ENCODE measurements at places on chromosomes 5 and 9.
A peak's percentile ranks its signal among the peaks of the same experiment; 100 is the strongest.

GRCh38 chr5:141557681-141558136 is 61.1 kb downstream of the DIAPH1 start:
- peak; percentile 95 for DNase-seq
- peak overlapping the region; percentile 25 for H3K4me3 ChIP-seq
- peak overlapping the region; percentile 59 for H3K27ac ChIP-seq
- H3K36me3 ChIP-seq: peaks cover 2% of the 10 kb centered on the region
- no peaks in the 10 kb centered on the region for H3K27me3 ChIP-seq

DNA sequence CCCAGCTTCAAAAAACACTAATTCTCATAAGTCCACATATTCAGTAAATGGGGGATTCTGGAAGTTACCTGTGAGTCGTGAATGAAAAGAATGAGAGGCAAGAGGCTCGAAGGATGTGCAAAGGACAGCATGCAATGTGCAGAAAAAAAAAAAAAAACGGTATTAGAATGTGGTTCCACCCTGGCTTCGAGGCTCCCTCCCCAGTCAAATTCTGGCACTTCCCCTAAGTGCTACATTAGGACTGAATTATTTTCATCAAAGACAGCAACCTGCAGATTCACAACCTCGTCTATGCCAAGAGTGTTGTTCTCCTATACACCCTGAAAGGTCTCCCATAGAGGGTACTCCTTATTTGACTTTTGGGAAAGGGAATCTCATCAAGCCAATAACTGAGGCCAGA is 16.5 kb downstream of the CAPSL start:
- no peak overlapping the region for H3K4me3 ChIP-seq
- H3K27me3 ChIP-seq: peaks cover 22% of the 10 kb centered on the region
- no peaks in the 10 kb centered on the region for H3K36me3 ChIP-seq
- no peak for DNase-seq
- no peaks in the 10 kb centered on the region for H3K4me1 ChIP-seq

DNA sequence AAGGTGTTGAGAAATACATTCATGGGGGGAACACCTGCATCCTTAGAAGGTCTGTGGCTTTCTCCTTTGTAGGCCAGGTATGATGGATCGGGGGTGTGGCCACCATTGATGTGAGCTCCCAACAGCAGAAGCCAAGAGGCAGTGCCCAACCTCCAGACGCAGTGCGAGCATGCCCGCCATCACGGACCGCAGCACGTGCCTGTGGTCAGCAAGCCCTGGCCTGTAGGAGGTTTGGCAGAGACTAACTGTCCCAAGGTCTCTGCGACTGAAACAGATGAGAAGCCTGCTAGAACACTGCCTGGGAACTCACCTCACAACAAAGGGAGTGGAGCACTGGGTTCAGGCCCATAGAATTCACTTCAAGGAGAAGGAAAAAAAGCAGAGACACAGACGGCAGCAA is 31.9 kb upstream of the ZNF354A start:
- no peak overlapping the region for H3K4me3 ChIP-seq
- no peak for DNase-seq
- H3K4me1 ChIP-seq: no peaks in the 10 kb centered on the region

DNA sequence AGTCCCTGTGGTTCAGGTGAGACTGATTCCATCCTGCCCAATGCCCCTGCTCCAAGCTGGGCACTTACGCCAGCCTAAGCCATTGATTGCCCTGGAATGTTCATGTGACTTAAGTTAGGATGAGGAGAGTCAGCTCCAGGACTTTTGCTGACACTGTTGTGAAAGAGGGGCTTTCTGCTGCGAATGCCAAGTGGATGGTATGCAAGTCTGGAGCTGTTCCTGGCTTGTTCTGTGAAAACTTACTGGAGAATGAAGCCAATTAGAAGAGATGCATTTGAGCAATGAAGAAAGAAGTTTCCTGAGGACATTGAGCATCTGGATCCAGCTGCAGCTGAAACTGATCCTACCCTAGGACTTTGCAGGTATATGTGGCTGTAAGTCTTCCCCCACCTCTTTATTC is 61.2 kb upstream of the ZFR start:
- no peaks in the 10 kb centered on the region for H3K4me1 ChIP-seq
- H3K36me3 ChIP-seq: no peaks in the 10 kb centered on the region
- peaks cover 23% of the 10 kb centered on the region for H3K27me3 ChIP-seq

- no peak overlapping the region for H3K27ac ChIP-seq
- H3K4me3 ChIP-seq: no peak overlapping the region
- no peaks in the 10 kb centered on the region for H3K4me1 ChIP-seq
- H3K36me3 ChIP-seq: no peaks in the 10 kb centered on the region
- DNase-seq: no peak
- peaks cover 5% of the 10 kb centered on the region for H3K27me3 ChIP-seq
Observed at GRCh38 chr5:158320178-158320674, 461.3 kb upstream of the CLINT1 start.

DNA sequence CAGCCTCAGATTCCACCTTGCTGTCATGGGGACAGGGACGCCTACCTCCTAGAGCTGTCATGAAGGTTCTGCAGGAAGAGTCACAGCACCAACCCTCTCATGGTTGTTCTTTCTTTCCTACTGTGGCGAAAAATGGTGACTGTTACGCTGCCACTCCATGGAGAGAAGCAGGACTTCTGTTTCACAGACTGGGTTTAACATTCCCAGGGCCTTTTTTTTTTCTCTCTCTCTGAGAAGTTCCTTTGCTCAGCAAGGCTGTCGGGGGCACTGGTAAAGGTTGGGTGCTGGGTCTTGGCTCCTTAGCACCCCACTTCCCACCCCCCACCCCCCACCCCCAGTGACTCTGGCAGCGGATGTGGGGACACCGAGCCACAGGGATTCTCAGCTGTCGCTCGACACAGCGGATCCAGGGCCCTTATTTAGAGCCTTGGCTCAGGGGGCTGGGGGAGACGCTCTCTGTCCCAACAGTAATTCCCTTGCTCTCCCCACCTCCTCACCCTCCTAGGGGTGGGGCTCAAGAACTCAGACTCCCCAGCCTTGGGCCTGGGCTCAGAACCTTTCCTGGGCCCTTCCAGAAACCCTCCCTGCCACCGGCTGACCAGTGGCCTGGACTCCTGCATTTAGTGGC is 34.4 kb downstream of the DUSP1 start:
- H3K36me3 ChIP-seq: no peaks in the 10 kb centered on the region
- peaks cover 16% of the 10 kb centered on the region for H3K4me1 ChIP-seq
- H3K27ac ChIP-seq: no peak overlapping the region
- H3K4me3 ChIP-seq: no peak overlapping the region
- DNase-seq: no peak

All from HCT116 (cell line).